ENCODE measurements at places on chromosomes 7 and 10. TPM values are rescaled to one million over a fixed set of nuclear protein-coding genes. Genes with fewer than 3 reads are reported as not detected.

DNA sequence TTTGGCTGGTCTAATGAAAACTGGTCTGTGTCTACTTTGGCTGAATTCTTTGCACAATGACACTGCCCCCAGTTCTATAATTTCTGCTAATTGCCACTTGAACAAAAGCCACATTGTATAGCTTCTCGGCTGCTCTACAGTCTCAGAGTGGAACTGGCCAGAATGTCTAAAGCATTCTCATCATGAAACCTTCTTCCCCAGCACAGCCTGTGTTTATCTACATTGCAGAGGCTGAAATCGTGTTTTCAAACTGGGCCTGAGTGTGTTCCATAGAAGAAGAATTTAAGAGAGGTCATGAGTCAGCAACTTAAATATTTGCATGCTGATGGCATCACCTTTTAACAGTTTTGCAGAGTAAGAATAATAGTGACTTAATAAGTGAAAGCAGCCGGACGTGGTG is 177.2 kb downstream of the BUB3 start:
- no peak for DNase-seq

DNA sequence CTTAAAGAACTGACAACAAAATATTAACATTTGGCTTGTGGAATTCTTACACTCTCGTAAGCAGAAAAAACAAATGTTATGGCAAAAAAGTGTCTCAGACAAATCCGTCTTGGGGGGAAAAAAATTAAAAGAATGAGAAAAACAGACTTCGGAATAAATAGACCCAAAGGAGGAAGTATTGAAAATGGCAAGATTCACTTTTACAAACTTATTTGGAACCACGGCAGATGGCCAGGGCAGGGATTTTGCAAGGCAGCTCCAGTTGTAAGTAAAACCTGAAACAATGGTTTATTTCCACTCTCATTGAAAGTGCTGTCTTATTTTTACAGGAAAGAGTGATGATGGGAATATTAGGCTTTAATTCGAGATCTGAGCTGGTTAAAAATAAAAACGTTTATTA is 1.5 kb upstream of the ZNF438 start:
- DNase-seq, result no peak

The LRIT1 gene
- total RNA-seq, result not detected

DNA sequence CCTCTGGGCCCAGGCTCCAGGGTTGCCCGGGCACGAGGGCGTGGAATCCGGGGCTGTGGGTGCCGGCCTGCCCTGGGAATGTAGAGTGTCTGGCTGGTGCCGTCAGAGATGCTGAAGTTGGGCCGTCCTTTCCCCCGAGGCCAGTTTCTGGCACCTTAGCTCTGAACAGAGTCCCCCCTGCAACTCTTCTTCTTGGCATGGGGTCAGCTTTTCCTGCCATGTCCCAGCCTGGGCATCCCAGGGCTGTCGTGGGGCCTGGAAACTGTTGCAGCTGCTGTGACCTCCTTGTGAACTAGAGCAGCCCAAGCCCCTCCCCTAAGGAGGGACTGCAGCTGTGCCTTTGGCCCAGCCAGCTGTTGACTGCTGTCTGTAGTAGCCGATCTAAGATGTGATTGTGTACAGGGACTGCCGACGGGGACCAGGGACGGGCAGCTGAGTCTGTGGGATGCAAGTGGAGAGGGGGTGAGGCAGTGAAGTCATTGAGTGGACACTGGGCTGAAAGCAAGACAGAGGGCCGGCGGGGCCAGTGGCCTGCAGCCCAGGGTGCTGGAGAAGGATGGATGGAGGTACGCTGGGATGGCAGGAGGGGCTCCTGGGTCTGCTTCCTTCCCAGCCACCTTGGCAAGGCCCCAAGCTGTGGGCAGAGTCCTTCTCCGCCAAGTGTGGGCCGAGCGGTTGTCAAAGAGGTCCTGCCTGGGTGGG is 35.8 kb downstream of the GBX1 start:
- DNase-seq, result no peak

DNA sequence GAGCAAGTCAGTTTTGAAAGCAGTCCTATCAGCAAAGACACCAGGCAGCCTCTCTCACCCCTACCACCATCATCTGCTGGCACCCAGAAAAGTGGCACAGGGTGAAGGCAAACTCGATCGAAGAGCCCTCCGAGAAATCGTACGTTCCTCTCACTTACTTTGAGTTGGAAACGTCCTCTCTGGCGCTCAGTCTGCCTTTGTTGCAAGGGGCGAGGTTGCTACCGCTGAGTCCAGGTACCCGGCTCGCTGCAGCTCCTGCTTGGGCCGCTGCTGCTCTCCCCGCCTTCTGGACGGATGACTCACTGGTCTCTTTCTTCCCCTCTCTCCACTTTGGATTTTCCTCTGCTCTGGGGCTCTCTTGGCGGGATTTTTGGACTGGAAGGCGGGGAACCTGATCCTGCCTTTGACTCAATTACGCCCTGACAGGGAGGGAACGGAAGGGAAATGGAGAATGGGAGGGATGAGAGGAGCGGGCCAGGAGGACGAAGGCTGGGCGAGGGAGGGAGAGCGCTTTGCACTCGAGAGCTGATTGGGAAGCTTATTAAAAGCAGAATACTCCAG is at the start of gene PTN:
PTN (minus strand) TSS at position 453 of the 561 bp plus-strand sequence. CDS start 88,760 bp downstream, outside the sequence.
- DNase-seq, result no peak

All from CD8-positive, alpha-beta memory T cell (primary cell).